ENCODE measurements at places on chromosomes 2 and 18.

DNA sequence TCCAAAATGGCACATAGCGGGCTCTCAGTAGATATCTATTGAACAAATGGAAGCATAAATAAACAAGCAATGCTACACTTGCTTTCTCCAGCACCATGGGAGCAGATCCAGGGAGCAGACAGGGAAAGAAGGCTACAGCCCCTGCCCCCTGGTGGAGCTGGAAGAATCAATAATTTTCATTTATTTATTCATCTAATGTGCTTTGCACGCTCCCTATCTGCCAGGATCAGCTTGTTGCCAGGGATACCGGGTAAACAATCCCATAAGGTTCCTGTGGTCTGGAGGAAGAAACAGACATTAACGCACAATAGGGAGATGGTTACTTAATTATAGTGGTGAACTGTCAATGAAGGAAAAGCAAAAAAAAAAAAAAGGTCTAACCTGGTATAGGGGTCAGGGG, 40.1 kb upstream of the CLASP1 start:
- DNase-seq, result no peak

- no peak for DNase-seq
Measured at GRCh38 chr2:143686585-143687164, 557.5 kb downstream of the ARHGAP15 start.

GRCh38 chr2:197862246-197862955, 58.0 kb downstream of the PLCL1 start:
- DNase-seq, result no peak

DNA sequence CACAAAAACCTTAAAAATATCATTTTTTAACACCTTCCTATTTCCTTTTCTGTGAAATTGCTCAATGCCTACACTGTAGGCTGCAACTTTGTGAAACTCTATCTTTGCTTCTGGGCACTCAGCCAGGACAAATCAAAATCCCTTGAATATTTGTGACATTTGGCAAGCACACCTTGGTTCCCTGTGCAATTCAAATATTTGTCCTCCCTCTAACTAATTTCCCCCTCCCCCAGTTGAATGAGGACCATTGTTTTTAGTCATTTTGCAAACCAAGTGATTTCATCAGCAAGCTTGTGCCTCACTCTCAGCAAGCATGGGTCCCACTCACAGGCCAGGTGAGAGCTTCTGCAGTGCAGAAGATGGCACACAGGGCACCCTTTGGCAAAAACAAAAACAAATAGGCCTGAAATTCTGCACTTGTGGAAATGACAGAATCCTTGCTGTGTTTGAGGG, 541.5 kb downstream of the CNTNAP5 start:
- DNase-seq, result peak; percentile 8

DNA sequence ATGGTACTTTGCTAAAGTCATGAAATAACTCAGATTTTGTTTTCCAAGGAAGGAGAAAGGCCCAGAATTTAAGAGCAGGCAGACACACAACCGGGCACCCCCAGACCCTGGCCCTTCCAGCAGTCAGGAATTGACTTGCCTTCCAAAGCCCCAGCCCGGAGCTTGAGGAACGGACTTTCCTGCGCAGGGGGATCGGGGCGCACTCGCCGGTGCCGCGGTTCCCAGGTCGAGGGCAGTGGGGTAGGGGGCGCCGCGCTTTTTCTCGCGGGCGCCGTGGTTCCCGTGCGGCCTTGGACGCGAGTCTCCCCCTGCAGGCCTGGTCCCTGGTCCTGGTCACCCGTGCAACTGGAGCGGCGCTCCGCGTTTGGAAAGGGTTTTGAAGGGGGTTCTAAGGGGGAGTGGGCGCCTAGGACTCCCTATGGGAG, 1.2 kb downstream of the ZNF236 start:
- DNase-seq, result no peak

DNA sequence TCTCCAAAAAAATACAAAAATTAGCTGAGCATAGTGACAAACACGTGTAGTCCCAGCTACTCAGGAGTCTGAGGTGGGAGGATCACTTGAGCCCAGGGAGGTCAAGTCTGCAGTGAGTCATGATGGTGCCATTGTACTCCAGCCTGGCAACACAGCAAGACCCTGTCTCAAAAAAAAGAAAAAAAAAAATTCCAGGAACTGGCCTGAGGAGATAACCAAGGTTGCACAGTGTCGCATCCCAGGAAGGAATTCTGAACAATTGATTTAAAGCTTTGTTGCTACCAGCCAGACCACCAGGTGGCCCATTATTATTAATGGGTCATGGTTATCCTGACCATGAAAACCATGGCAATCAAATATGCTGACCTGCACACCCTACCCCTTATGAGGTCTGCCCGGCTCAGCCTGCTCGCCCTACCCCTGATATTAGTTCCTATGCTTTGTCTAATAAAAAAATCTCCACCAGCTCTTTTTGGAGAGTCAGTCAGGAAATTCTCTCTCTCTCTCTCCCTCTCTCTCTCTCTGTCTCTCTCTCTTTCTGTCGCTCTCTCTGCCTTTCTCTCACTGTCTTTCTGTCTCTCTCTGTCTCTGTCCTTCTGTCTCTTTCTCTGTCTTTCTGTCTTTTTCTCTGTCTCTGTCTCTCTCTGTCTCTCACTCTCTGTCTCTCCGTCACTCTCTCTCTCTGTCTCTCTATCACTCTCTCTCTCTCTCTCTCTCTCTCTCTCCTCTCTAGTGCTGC, 73.7 kb downstream of the NCAPH start:
- DNase-seq, result no peak

GRCh38 chr2:234258562-234259141, 208.2 kb downstream of the SPP2 start:
- no peak for DNase-seq

GRCh38 chr2:143296089-143296488, 166.9 kb downstream of the ARHGAP15 start:
- no peak for DNase-seq

DNA sequence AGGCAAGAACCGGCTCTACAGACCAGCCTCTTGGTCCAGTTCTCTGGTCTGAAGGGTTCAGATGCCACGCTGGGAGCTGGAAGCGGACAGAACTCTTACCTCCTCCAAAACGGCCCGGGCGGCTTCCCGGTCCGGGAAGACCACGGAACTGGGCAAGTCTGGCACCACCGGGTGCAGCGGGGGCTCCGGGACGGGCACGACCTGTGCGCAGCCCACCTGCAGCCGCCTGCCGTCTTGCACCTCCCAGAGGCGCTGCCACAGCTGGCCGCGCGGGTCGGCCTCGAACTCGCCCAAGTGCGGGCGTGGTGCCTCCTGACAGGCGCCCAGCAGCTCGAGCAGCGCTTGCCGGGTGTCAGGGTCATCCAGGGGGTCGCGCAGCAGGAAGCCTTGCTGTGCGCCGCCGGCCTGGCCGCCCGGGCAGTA, 773 bp downstream of the CMPK2 start:
- DNase-seq, result no peak

- DNase-seq, result no peak
Measured at GRCh38 chr2:138960191-138960590, 180.0 kb upstream of the NXPH2 start.

DNA sequence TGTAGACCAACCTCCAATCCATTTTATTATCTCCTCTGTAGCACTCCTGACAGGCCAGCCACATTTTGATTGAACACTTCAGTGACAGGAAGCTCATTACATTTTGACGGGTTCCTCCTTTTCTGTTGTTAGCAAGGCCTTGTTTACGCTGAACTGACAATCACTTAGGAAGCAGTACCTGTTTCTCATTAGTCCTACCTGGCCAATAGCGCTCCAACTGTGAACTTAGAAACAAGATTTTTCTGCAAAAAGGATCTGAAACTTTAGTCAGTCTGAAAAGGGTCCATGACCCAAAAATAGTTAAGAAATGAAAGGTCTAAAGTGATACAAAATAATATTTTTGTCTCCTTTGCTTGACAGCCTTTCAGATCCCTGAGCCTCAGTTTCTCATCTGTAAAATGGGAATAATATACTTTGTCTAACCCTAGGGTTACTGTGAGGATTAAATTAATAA, 119.6 kb upstream of the MSTN start:
- no peak for DNase-seq

DNA sequence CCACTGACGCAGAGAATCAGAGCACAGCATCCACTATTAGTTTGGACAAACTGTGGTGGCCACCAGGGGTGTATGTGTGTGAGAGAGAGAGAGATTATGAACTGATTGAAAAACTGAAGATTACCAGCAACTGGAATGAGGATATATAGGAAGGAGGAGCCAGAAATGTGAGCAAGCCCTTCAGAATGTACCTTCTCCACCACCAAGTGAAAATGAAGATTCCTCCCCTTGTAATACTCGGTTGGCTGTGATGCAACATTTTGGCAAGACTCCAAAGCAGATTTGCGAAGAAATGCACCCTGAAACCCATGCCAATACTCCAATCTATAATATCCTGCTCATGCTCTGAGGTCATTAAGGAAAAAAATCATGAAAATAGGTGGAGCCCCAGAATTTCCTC, 121.2 kb upstream of the SLC35G4 start:
- no peak for DNase-seq

- DNase-seq, result no peak
Measured at GRCh38 chr2:125710561-125710960, 945.4 kb upstream of the GYPC start.

DNA sequence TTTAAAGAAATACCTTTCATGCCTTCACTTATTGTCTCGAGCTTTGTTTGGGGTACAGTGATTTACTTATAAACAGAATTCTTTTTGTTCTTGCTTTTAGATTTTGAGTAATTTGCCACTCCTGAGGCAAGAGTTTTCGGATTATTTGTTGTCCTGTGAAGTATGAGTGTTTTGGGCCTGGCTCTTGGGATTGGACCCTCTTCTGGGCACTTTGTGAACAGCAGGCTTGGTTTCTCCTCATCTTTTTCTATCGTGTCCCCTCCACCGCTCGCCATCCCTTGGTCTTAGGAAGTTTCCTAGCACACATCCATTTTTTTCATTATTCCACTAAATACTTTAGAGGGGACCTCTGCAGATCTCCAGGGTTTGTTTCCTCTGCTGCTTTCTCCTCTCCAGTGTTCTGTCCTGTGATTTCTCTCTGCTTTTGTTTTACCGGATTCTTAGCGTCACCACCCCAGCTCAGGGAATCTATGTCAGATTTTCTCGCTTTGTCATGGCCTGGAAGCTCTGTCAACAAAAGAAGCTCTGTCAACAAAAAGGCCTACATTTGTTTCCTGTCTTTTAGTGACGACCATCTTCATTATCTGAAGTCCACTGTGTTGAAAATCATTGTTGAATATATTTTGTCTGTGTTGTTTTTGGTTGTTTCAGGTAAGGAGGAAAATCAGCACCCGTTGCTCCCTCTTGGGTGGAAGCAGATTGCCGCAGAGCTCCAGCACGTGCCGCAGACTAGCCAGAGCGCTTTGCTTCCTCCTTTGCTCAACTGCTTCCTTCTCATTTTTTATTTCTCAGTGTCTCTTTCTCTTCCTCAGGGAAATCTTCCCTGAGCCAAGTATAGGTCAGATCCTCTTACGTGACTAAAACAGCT, 27.8 kb downstream of the ANKRD62 start:
- no peak for DNase-seq

GRCh38 chr2:108193251-108193650, 46.5 kb upstream of the SULT1C3 start:
- no peak for DNase-seq

- no peak for DNase-seq
Measured at GRCh38 chr2:17853799-17854198, 24.7 kb upstream of the KCNS3 start.

- no peak for DNase-seq
Measured at GRCh38 chr2:183172220-183172887, 48.1 kb downstream of the NUP35 start.

DNA sequence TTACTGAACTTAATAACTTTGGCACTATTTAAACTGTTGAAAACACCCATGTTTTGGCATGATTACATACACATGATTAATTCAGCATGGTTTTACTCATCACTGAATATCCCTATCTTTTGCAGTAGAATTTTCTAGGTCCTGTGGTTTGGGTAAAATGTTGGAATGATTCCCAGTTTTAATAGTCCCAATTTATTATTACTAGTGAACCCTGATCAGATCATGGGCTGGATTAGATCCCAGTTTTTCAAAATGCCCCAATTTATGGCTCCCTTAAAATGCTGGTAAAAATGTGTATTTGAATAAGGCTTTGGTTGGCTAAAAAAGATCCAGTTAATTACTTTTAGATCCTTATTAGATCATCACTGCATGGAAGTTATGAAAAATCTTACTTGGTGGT, 273.6 kb upstream of the NRP2 start:
- no peak for DNase-seq

- no peak for DNase-seq
Measured at GRCh38 chr18:8681196-8681595, 24.2 kb upstream of the MTCL1 start.

GRCh38 chr2:96947949-96948833, 38.2 kb downstream of the FAM178B start:
- DNase-seq, result no peak

DNA sequence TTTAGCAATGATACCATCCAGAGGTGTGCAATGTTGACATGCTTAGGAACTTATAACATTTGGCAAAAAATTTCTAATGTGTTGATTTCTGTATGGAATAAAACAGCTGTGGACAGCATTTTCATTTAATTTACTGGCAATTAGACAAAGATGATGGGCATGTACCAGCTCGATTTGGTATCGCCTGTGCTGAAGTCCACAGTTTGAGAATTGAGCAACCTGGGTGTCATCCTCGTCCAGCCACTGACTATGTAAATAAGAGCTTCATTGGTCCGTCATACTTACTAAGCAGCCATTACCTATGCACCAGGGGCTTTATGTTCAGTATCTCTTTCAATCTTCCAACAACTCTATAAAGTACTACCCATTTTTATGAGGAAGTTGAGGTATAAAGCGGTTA, 24.6 kb upstream of the ACAA2 start:
- DNase-seq, result no peak

GRCh38 chr2:209314653-209315052, 109.2 kb upstream of the MAP2 start:
- DNase-seq, result no peak

DNA sequence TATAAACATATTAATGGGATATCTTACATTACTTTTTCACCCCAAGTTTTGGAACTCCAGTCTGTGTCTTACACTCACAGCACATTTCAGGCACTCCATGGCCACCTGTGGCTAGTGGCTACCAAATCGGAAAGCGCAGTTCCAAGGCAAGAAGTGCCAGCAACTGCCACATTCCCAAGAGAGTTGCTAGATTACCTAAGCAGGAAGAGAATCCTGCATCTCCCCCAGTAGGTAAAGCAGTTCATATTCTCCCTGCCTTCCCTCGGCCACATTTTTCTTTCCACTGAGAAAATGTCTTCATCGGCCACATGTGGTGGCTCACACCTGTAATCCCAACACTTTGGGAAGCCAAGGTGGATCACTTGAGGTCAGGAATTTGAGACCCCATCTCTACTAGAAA, 62.8 kb downstream of the MEX3C start:
- DNase-seq, result no peak

- DNase-seq, result no peak
Measured at GRCh38 chr2:42359965-42360483, 993 bp downstream of the COX7A2L start.

DNA sequence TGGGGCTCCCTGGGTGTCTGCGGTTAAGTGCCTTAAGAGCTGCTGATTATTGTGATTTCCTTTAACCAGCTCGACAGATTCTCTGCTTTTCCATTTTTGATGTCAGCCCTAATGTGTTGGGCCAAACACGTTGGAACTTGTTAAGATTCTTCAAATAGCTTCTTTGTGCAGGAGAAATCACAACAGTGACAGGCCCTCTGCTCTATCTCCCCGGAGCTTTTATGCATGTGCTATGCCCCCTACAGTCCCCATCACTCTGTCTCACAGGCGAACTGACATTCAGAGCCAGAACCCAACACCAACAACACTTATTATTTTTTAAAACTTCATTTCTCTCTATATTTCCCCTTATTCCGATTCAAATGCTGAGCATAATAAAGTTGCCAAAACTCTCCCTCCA, 371.7 kb upstream of the CELF4 start:
- no peak for DNase-seq
